ENCODE measurements at places on chromosomes 7 and 10.

DNA sequence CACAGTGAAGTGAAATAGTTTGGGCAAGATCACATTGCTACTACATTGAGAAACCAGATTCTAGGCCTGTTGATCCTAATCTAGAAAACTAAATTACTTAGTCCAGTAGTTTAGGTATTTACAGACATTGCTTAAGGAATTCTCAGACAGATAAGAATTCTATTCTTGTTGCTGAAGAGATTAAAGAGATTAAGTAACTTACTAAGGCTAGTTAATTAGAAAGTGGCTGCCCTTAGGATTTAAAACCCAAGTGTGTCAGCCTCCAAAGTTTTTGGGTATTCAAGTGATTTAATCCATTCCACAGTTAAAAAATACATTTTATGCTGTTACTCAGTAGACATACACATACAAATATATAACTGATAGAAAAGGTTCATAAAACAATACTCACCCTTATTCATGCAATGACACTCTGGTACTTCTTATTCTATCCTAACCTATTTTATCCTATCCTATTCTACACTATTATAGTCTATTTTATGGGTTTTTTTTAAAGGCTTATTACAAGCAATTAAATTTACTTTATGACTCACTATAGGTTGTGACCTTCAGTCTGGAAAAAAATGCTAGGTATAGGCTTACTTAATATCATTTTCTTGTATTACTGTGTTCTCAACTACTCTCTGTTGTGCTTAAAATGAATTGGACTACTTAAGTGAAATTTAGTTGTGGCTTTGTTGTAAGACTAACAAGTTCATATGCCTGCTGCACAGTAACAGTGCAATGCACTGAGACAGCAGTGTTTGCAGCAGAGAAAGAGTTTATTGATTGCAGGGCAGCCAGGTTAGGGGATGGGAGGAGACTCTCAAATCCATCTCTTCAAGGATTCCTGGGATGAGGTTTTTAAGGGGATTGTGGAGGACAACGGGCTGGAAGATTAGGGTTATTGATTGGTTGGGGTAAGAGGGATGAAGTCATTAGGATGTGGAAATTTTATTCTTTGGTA lies 10.7 kb downstream of the SPAM1 start:
- no peak for DNase-seq

DNA sequence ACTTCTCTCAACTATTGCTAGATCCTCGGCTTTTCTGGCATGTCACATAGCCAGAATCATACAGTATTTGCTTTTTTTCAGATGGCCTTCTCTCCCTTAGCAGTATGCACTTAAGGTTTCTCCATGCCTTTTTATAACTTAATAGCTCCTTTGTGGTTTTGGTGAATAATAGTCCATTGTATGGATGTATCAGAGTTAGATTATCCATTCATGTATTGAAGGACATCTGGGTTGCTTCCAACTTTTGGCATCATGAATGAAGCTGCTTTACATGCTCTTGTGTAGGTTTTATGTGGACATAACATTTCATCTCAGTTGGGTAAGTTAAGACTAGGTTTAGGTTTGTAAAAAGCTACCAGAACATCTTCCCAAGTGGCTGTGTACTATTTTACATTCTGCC lies 4.6 kb downstream of the ATP5F1C start:
- DNase-seq: no peak

DNA sequence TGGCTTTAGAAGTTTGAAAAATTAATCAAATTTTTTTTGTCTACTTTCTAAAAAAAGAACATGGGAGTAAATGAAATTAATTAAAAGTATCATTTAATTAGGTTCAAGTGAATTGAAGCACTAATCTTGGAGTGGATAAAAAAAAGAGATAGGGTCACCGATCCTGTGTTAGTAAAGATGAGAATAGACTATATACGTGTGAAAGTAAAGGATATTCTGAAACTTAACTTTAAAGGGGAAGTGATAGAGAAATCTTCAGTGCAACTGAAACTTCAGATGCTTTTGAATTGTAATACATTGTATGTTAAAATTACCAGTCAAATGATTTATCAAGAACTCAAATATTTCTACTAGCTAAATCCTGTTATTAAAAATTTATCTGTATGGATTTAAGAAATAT lies 4.8 kb downstream of the NHLRC2 start:
- no peak for DNase-seq

GRCh38 chr10:129330211-129330610 lies 136.8 kb upstream of the MGMT start:
- no peak for DNase-seq

DNA sequence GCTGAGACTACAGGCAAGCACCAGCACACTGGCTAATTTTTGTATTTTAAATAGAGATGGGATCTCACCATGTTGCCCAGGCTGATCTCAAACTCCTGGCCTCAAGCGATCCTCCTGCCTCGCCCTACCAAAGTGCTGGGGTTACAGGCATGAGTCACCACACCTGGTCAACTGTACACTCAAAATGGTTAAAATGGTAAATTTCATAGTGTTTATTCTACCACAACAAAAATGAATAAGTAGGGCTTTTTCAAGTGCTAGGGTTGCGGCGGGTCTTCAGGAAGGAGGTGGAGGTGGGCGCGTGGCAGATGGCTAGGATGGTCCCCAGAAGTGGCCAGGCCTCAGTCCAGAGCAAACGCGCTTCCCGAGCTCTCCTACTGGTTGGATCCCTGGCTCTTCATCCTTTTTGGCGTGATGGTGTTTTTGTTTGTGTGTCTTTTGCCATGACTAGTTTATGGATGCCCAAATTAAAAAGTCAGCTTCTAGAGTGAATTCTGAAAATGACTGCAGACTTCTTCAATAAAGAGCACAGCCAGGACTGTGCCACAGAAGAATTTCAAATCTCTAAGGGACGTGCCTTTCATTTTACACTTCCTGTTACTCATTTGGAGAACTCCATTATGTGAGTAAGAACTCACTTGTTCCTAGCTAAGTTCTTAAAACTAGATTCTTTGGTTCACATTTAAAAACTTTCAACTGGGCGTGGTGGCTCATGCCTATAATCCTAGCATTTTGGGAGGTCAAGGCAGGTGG lies 73.9 kb downstream of the TMEM130 start:
- DNase-seq: no peak

DNA sequence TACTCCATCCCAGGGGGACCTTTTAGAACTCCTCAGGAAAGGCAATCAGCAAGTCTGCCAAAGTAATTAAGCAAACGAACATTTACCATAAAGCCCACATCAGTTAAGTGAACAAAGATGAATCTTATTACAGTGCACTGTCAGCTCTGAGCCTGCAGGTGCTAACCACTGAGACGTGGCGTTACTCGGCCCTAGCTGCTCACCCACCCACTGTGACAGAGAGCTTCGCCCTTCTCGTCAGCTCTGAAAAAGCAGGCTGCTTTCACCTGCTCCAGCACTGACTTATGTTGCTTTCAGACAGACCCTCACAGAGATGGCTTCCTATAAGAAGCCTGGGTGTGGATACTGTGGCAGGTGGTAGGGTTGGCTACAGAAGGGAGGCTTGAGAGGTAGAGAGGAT lies 57.7 kb upstream of the KCNIP2 start:
- DNase-seq: no peak

Measured in nucleus accumbens (tissue), 56 donors.